Activated CD4-positive, alpha-beta T cell treated with anti-CD3 and anti-CD28 coated beads for 1 hour (primary cell): ENCODE measurements at places on chromosomes 11 and 22.

- DNase-seq = no peak
Observed at GRCh38 chr11:34084637-34085036, 20.8 kb upstream of the NAT10 start.

GRCh38 chr11:126282361-126282735, 545 bp upstream of the TIRAP start:
- peak; percentile 24 for DNase-seq

- DNase-seq = no peak
Observed at GRCh38 chr22:29870574-29870973, 12.4 kb upstream of the MTMR3 start.

GRCh38 chr11:29124470-29124869, 892.4 kb downstream of the KCNA4 start:
- no peak for DNase-seq

DNA sequence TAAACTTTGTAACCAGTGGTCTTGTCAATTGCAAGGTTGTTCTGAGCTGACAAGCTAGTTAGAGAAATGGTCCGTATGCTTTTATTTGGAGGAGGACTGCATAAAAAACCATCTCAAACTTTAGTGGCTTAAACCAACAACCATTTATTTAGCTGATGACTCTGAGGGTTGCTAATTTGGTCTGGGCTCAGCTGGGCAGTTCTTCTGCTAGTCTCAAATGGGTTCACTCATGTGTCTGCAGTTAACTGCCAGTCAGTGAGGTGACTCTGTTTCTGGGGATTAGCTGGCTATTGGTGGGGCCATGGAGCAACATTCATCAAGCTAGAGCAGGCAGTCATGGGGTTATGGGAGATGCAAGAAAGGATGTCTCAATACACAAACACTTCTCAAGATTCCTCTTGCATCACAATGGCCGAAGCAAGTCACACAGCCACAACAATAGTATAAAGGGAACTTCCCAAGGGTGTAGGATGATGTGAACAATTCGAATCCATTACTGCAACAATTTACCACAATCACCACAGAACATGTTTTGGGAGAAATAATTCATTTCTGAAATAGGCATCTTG, 521.9 kb downstream of the INSC start:
- no peak for DNase-seq

DNA sequence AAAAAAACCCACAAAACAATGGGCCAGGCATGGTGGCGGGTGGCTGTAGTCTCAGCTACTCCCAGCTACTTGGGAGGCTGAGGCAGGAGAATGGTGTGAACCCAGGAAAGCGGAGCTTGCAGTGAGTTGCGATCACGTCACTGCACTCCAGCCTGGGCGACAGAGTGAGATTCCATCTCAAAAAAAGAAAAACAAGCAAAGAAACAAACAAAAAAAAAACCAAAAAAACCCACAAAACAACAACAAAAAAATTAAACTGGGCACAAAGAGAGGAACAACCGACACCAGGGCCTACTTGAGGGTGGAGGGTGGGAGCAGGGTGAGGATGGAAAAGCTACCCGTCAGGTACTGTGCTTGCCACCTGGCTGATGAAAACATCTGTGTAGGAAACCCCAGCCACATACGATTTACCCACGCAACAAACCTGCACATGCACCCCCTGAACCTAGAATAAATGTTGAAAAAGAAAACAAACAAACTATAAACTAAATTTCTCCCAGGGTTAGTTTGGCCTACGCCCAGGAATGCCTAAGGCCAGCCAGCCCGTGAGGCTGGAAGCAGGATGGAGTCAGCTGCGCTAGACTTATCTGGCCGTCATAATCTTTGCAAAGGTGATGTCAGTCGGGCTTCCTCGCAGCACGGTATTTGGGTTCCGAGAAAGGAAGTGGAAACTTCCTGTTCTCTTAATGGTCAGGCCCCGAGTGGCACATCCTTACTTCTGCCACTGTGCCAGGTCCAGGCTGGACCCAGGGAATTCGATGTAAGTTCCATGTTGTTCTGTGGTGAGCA, 21.9 kb upstream of the CYB5R3 start:
- no peak for DNase-seq

DNA sequence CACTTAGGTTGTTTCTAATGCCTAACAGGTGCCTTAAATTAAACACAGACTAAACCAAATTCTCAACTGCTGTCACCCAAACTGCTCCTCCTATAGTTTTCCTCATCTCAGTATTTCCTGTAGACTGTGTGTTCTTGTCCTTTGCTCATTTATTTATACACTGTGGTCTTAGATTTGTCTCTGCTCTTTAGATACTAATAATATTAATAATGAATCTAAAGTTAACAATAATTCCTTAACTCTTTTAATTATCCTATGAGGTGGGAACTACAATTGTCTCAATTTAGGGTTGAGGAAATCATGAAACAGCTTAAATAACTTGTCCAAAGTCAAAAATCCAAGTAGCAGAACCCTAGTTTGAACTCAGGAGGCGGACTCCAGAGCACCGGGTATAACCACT, 43.9 kb upstream of the YPEL1 start:
- no peak for DNase-seq

GRCh38 chr22:25741692-25742626, at the start of gene MYO18B:
TSS of gene MYO18B (plus strand) at chr22:25742188. CDS start at chr22:25761093, 18,905 bp downstream.
- no peak for DNase-seq

DNA sequence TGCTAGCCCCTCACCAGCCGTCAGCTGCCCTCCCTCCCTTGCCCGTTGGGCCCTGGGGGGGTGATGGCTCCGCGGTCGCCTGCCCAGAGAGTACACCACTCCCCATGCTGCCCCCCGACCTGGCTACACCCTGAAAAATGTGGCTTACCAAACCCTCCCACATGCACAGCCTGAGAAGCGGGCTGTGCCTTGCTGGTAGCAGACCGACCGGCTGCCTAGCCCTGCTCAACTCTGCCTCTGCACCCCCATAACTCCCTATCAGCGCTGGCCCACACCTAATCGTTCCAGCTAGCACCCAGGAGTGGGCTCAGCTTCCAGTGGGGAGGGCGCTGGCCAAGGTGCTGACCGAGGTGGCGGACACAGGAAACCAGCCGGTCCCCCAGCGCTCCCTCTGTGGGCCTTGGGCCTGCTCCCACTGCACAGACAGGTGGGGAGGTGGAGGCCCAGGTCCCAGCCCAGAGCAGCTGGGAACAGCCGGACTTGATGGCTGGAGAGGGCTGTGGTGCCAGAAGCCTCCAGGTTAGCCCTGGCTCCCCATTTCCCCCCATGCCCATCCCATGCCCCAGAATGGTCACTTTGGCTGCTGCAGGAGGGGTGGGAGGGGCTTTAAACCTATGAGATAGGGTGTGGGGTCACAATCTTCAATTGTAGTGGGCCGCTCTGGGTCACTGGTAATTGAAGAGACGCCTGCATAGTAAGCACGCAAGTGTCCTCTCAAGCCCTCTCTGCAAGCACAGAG, 32.1 kb upstream of the PRODH start:
- no peak for DNase-seq

GRCh38 chr11:122337704-122338103, 221.7 kb upstream of the BLID start:
- no peak for DNase-seq

GRCh38 chr11:9693801-9694553, 30.1 kb downstream of the SWAP70 start:
- DNase-seq = no peak

GRCh38 chr11:48073031-48073861, 92.9 kb downstream of the PTPRJ start:
- DNase-seq = no peak

- DNase-seq = no peak
Observed at GRCh38 chr11:127345819-127346459, 345.4 kb upstream of the KIRREL3 start.

- no peak for DNase-seq
Observed at GRCh38 chr11:131474947-131475346, 104.5 kb downstream of the NTM start.

DNA sequence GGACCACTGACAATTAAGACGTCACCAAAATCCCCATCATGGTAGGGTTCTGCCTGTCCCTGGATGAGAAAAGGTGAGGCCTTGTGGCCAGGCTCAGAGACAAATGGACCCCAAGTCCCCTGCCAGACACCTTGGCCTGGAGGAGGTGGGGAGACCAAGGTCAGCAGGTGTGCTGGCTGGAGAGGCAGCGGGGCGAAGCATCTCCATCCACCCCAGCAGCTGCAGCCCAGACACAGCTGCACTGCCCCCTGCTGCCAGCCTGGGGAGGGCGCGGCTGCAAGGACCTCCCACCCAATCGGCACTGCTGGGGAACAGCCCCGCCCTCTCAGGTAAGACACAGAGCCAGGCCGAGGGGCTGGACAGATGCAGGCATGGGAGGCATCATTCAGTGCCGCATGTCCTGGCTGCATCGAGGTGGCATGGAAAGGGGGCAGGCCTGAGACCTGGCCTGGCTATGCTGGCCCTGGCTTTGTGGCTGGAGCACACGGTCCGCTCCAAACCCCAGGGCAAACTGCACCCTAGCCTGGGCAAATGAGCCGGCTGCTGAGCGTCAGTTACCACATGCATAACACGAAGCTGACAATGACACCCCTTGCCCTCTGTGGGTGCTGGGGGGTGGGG, 12.2 kb upstream of the MFNG start:
- peak; percentile 57 for DNase-seq

- no peak for DNase-seq
Observed at GRCh38 chr11:116467823-116468222, 305.0 kb downstream of the BUD13 start.

DNA sequence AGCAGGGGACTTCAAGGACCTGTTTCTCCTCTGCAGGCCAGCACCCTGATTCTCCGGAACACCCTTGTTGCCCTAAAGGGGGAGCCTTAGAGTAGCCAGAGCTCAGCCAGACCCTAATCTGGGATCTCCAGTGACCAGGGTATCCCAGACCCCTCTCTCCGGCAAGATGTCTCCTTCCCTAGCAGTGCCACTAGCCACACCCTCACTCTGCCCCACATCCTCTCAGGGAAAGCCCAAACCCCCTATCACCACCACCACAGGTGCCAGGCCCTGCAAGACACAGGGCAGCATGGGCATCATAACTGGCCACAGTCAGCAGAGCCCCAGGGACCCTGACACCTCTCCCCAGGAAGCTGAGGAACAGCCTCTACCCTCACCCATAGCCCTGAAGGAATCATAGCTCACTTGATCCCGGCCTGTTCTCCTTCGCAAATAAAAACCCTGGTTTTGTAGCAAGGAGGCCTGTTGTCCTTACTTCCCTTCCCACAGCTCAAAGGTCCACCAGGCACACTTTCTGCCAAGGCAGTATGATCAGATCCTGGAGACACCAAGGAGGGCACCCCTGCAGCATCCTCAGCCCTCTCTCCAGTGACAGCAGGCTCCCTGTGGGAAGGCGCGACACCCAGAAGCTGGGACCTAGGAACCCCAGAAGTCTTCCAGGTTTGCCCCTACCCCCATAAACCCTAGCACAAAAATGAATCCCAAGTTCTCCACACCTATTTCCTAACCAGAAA, 4.6 kb downstream of the CFL1 start:
- no peak for DNase-seq

GRCh38 chr22:38751422-38752346, 4.1 kb downstream of the SUN2 start:
- peak; percentile 48 for DNase-seq

DNA sequence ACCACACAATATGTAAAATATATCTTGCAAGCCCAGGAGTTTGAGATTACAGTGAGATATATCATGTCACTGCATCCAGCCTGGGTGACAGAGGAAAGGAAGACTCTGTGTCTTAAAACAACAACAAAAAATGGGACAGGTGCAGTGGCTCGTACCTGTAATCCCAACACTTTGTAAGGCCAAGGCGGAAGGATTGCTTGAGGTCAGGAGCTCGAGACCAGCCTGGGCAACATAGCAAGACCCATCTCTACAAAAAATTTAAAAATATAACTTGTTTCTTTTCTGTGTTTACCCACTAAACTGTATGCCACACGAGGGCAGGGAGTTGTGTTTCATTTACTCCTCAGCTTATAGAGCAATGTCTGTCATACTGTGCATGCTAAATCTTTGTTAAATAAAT, 3.1 kb downstream of the ZNF280A start:
- no peak for DNase-seq

GRCh38 chr11:118343981-118344515, at the start of gene CD3G:
TSS of gene CD3G (plus strand) at chr11:118344344. CDS start at chr11:118344424, 80 bp downstream.
- DNase-seq = peak; percentile 59

GRCh38 chr11:92852946-92853345, 116.5 kb upstream of the MTNR1B start:
- no peak for DNase-seq

- no peak for DNase-seq
Observed at GRCh38 chr11:8822469-8822868, 88.5 kb upstream of the AKIP1 start.

- no peak for DNase-seq
Observed at GRCh38 chr11:12170984-12171383, 60.6 kb downstream of the MICAL2 start.

- DNase-seq = no peak
Observed at GRCh38 chr11:68692115-68692514, 7.8 kb downstream of the GAL start.

- no peak for DNase-seq
Observed at GRCh38 chr11:92199991-92200390, 24.6 kb upstream of the FAT3 start.

DNA sequence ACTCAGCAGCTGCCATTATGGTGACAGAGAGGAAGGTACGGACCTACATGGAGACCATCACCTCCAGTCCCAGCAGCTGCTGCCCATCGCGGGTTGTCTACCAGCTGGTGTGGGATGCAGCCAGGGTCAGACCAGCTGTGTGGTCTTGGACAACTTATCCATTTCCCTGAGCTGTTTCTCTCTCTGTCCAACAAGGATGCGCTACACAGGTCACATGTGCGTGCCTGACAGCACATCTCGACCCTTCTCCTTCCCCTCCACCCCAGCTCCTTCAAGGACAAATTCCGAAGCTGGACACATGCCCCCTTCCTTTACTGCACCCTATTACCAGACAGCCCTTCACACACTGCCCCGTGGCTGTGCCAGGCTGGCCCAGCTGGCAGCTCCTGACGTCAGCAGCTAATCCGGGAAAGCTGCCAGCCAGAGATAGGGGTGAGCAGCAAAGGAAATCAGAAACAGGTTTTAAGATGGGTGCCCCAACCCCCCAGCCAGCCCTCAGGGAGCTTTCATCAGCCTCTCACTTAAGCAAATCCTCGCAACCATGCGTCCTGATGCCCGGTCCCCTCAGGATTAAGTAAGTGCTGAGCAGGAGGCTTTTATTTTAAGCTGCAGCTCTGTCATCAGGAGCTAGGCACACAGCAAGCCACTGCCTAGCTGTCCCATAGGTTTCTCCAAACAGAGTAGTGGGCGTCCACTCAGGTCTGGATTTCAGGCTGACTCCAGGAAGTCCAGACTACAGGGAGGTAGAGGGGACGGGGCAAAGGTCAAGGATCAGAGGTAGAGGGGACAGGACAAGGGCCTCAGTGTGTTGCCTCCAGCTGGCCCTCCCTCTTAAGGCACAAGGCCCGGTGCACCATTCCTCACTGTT, 20.3 kb downstream of the TEF start:
- DNase-seq = no peak

DNA sequence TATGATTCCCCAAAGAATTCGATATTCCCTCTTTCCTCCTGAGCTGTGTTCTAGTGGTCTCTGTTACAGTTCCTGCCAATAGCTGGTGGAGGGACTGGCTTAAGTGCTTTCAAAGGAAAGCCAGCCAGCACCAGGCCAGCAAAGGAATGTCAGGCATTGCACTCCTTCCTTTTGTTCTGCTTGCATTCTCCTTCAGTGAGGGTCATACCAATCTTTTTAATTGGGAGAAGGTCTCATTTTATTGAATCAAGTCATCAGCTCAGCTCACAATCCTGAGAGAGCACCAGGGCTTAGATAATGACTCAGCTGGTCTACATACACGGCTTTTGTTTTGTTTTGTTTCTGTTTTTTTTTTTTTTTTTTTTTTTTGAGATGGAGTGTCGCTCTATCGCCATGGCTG, 222.9 kb downstream of the NAV2 start:
- DNase-seq = no peak
